ENCODE measurements at places on chromosomes 6 and 20. TPM values are rescaled to one million over a fixed set of nuclear protein-coding genes. Genes with fewer than 3 reads are reported as not detected.

- no peak overlapping the region for H3K27ac ChIP-seq
- DNase-seq: no peak
- no peaks in the 10 kb centered on the region for H3K36me3 ChIP-seq
- no peaks in the 10 kb centered on the region for H3K27me3 ChIP-seq
- no peaks in the 10 kb centered on the region for H3K4me1 ChIP-seq
These were observed 2.0 kb upstream of the PNPLA1 start for GRCh38 chr6:36267731-36268477.

- no peak overlapping the region for H3K4me3 ChIP-seq
- H3K4me1 ChIP-seq: no peaks in the 10 kb centered on the region
- H3K27ac ChIP-seq: no peak overlapping the region
- no peak for DNase-seq
- no peaks in the 10 kb centered on the region for H3K27me3 ChIP-seq
These were observed 19.9 kb downstream of the HLA-DPB1 start for GRCh38 chr6:33095681-33096080.

DNA sequence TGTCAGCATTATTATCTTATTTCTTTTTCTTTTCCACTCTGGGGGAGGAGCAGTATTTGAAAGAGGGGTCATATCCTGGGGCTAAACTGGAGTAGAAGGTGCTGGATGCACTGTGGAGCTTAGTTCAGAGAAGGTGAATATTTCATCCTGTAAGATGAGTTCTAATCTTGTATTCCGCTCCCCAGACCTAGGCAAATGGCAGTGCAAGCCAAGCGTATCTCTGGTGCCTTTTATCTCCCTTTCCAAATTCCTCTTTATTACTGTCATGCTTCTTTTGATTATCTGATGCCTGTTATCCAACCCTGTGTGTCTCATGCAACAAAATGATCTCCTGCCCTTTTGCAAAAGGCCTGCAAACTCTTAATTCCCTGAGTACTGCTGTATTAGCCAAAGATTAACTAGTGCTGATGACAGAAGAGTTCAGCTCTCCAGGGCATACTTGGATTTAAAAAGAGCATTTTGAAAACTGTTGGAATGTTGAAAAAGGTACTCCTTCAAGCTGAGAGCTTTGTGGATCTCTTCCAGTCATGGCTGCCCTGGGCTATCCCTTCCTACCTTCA is 138.0 kb downstream of the CARMIL1 start:
- peaks cover 12% of the 10 kb centered on the region for H3K4me1 ChIP-seq
- no peak overlapping the region for H3K4me3 ChIP-seq
- no peak overlapping the region for H3K27ac ChIP-seq
- H3K27me3 ChIP-seq: no peaks in the 10 kb centered on the region
- DNase-seq: no peak
- H3K36me3 ChIP-seq: no peaks in the 10 kb centered on the region

The LST1 gene
- 15.7 TPM for total RNA-seq

GRCh38 chr6:15152700-15153099 is 93.2 kb upstream of the JARID2 start:
- no peaks in the 10 kb centered on the region for H3K27me3 ChIP-seq
- no peak overlapping the region for H3K27ac ChIP-seq
- no peak for DNase-seq
- H3K36me3 ChIP-seq: no peaks in the 10 kb centered on the region
- H3K4me3 ChIP-seq: no peak overlapping the region

DNA sequence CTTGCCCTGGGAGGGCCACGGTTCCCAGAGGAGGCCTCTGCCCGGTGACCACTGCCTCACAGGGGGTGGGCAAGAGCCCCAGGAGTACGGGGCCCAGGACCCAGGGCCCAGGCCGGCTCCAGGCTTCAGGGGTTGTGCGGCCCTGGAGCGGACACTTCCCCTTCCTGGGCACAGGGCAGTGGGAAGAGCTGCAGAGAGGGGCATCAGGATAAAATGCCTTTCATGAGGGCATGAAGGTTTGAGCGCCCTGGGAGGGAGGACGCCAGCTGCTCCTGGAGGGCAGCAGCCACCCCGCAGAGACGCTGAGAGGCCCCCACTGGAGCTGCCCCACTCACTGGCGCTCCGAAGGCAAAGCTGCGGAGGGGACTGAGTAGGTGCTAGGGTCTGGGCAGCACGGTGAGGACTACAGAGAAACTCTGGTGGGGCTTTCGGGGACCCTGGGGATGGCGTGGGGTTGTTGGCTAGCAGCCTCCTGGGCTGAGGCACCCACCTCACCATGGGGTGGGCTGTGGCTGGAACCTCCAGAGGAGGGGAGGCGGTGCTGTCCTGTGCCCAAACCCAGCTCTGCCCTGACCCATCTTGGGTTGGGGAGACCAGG is 10.4 kb downstream of the LAMA5 start:
- no peak for DNase-seq
- H3K27ac ChIP-seq: peak overlapping the region; percentile 89
- H3K27me3 ChIP-seq: no peaks in the 10 kb centered on the region
- no peak overlapping the region for H3K4me3 ChIP-seq
- H3K36me3 ChIP-seq: peaks cover 3% of the 10 kb centered on the region

DNA sequence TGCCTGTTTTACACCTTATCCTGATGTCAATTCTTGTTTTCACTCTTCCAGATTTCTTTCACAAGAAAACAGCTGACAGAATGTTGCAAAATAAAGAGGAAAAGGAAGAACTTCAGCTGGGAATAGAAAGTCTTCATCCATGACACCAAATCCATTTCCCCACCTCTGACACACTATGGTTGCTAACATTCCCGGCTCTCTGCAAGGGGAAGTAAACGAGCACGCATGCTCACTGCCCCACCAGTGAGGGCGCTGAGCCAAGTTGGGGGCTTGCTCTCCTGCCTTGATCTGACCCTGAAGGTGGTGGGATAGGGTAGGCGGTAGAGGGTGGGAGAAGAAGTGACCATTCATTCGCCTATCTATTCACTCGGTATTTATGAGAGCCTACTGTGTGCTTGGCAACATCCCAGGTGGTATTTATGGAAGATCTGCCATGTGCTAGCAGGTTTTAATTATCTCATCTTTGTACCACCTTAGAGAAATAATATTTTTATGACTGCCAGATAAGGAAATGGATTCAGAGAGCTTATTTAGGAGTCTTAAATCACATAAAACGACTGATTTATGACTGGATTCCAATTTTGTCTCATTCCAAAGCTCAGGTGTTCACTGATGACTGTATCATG is 206.2 kb downstream of the FOXC1 start:
- H3K4me3 ChIP-seq: no peak overlapping the region
- H3K27me3 ChIP-seq: no peaks in the 10 kb centered on the region
- DNase-seq: no peak
- H3K36me3 ChIP-seq: no peaks in the 10 kb centered on the region

GRCh38 chr6:137271245-137272183 is 52.3 kb upstream of the IFNGR1 start:
- H3K27me3 ChIP-seq: no peaks in the 10 kb centered on the region
- no peak for DNase-seq
- no peak overlapping the region for H3K27ac ChIP-seq
- no peaks in the 10 kb centered on the region for H3K36me3 ChIP-seq

DNA sequence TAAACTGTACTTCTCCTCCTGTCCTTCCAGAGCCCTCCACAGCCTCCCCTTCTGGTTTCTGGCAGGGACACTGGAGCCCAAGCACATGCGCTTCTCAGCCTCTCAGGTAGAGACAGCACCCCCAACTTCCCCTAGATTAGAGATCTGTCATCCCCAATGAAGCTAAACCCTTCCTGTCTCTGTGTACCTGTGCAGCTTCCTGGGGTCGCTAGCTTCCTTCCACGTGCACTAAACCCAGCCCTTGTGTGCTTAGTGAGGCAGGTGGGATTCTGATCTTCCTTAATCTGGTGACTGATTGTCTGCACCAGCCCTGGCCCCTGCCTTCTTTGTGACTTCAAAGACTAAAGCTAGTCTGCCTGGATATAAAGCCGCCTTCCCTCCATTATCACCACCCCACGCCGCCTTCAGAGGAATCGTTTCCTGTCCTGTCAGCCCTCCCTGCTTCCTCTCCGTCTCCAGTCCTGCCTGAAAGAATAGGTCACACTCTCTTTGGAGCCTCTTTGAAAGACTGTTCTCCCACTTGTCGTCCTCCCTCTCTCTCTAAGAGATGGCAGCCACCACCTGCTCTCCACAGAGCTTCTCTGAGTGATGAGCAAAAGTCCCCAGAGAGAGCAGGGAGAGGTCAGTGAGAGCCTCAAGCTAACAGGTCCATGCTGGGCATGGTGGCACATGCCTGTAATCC is 27.5 kb downstream of the CAPN11 start:
- peak overlapping the region; percentile 2 for H3K27ac ChIP-seq
- no peaks in the 10 kb centered on the region for H3K4me1 ChIP-seq
- H3K4me3 ChIP-seq: no peak overlapping the region
- H3K36me3 ChIP-seq: no peaks in the 10 kb centered on the region
